Regular cardiac myocyte (primary cell): ENCODE measurements at places on chromosomes 5 and 9. TPM values are rescaled to one million over a fixed set of nuclear protein-coding genes. Genes with fewer than 3 reads are reported as not detected.

Gene SLC34A3
- total RNA-seq = not detected in 2 replicates

Gene ZNF474
- total RNA-seq = 0.28 TPM in 1 of 2 replicates, not detected in the other

Gene LCN2
- total RNA-seq = not detected in 2 replicates

Gene OR13C2
- total RNA-seq = 0.28 TPM in 1 of 2 replicates, not detected in the other

Gene RICTOR
- 25.9 and 47.1 TPM in 2 replicates for total RNA-seq

Gene JAKMIP2
- under 0.01 TPM in 2 replicates for total RNA-seq

Gene TMEM8B
- 0.58 and 2.0 TPM in 2 replicates for total RNA-seq

Gene KCNV2
- not detected in 2 replicates for total RNA-seq

Gene KCNT1
- not detected in 2 replicates for total RNA-seq

Gene SELENOP
- total RNA-seq = 4.8 and 37.2 TPM in 2 replicates

Gene RAI14
- total RNA-seq = 141 and 176 TPM in 2 replicates

Gene HAVCR2
- total RNA-seq = under 0.01 and 0.56 TPM in 2 replicates
